ENCODE measurements at places on chromosomes 4 and X.
A peak's percentile ranks its signal among the peaks of the same experiment; 100 is the strongest.

GRCh38 chrX:128975745-128976144 is 547.5 kb downstream of the SMARCA1 start:
- no peak for DNase-seq

DNA sequence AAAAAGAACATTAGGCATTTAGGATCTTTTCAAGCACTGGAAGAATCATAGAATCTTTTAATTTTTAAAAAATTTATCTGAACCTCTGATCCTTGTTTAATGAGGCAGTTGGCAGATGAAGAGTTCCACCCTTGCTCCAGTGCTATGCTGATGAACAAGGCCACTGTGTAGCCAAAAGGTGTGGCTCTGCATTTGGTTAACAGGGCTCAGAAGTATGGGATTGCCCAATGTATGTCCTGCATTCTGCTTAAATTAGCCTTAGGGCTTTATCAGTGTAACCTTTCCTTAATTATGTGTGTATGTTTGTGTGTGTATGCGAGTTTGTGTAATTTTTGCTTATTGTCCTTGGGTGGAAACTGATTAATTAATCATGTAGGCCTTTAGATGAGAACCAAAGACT is 43.3 kb upstream of the PPM1K start:
- no peak for DNase-seq

- DNase-seq, result no peak
Measured at GRCh38 chr4:120062663-120063195, 3.9 kb downstream of the MAD2L1 start.

DNA sequence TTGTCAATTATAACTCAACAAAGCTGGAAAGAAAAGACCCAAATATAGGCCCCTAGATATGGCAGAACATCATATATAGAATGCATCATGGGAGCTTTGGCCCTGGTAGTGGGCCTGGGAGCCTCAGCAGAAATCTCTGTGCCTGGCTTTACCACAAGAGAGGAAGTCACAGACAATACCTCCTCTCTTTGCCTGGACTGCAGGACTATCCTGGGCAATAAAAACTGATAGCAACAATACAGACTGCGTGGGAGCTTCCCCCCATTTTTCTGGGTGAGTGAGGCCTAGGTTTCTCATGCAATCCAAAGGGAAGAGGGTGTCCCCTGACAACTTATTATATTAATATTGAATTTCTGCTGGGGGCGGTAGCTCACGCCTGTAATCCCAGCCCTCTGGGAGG is 64.0 kb upstream of the NFKB1 start:
- DNase-seq, result no peak

DNA sequence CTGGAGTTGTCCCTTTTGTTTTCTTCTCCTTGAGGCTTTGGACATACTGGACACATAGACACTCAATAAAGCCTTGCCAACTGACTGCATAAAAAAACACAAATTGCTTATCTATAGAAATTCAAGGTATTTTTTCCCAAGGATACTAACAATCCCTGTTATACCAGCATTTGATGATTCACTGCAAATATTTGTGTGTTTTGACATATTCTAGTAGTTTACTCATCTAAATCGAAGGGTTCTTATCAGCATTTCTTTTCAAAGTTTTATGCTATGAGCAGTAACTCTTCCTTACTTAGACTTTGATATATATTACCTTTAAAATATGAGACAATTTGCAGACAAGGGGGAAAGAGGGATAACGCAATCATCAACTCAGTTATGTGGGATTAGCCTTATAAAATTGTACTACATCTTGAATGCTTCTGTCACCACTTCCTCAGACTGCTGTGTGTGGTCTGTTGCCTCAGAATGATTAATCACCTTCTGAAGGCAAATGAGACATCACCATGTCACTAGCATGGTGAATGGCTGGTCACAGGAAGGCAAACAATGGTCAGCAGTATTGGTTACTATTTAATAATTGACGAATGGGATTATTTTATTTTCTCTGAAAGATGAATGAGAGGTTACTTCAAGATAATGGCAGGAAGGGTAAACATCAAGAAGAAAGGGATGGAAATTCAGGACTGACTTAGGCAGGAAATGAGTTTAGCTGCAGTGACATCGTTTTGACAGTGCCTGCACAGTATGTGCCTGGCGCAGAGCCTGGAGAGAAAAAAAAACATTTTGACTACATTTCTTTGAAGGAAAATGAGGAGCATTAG is 544.3 kb upstream of the CNKSR2 start:
- DNase-seq, result peak; percentile 0

DNA sequence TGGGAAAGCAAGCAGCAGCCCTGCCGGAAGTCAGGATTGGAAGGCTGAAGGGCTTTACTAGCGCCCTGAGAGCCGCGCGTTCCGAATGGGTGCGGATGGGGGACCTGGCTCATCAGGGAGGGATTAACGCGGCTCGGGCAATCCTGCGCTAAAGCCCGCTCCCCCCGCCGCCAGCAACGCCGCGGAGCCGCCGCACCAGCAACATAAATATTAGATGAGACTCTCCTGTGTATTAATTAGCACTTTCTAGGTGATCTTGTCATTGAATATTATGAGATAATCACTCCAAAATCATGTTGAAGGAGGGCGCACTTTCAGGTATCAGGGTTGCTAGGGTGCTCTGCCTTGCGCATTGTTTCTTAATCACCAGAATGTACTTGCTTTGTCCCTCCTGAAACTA is 357.2 kb upstream of the FAM241A start:
- DNase-seq, result no peak

GRCh38 chrX:11532291-11533078 is 133.2 kb downstream of the ARHGAP6 start:
- peak; percentile 40 for DNase-seq

DNA sequence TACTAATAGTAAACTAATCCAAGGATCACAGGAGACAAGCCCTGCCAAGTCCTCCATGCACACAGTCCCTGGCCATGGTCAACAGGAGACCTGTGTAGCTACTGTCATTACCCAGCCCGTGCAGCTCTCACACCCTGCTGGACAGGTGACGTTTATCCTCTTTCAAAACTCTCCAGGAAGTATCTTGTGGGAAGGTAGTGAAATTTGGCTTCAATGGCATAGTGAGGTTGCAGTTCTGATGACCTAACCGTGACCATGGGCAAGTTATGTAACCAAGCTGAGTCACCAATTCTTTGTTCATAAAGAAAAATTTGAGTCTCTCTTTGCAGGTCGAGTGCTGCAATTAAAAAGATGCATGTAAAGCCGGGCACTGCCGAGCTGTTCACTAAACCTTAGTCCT is 11.3 kb upstream of the SLC2A9 start:
- peak; percentile 61 for DNase-seq

DNA sequence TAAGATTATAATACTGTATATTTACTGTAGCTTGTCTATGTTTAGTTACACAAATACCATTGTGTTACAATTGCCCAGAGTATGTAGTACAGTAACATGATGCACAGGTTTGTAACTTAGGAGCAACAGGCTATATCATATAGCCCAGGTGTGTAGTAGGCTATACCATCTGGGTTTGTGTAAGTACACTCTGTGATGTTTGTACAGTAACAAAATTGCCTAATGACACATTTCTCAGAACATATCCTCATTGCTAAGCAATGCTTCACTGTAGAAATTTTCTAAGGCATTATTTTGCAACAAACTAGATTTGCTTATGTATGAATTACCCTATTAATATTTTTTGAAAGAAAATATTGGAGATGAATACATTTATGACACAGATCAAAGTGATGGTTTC is 1390.9 kb downstream of the C4orf33 start:
- DNase-seq, result no peak

DNA sequence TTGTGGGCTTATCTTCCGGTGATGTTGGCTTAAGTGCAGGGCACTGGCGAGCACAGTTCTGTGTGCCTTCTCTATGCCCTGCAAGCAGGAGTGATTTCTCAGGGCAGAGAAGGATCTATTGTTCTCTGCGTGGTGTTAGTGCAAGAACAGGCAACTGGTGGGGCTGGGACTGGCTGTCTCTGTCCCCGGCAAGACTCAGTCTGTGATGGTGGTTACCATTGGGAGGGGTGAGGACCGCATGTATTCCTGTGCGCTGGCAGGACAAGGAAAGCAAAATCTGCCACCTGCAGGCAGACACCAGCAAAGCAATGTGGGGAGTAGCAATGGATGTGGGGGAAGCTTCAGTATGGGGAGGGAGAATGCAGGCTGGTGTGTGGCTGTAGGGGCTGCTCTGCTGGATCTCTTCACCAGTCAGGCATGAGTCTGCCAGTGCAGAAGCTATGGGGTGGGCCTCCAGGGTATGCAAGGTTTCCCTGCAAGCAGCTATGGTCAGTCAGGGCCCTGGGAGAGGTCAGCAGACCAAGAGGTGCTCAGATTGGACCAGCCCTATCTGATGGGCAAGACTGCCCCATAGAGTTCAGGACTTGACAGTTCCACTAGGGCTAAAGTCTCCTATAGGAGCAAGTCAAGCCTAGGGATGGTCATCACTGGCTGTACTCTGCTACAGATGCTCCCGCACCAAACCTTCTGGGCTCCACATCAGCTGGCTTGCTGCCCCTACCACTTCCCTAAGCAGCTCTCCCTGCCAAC is 16.8 kb downstream of the PF4 start:
- DNase-seq, result peak; percentile 17

GRCh38 chr4:133081246-133081645 is 67.8 kb upstream of the PCDH10 start:
- no peak for DNase-seq

DNA sequence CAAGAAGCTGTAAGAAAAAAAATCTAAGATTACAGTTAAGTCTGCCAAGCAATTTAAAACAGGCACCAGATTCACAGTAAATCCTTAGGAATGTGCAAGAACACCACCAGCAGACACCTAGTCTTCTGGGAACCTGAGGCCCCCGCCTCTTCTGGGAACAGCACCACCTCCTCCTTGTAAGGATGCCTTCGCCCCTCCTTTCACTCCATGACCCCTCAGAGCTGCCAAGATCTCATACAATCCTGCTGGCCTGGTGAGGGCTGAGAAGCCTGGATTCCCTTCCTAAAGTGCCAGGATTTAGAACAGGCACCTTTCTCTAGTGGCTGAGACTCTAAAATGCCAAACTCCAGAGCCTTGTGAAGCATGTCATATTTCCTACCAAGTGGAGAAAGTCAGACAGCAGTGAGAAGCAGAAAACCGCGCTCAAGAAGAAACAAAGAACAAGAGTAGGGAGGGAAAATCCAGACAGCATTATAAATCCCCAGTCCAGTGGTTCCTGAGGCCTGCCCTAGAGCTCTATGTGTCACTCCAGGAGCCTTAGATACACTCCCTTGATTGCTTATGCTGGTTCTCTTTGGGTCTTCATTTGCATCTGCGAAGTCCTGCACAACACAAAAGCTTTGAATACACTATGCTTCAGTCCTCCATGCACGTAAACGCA is 166.4 kb downstream of the TSPAN5 start:
- peak; percentile 38 for DNase-seq

DNA sequence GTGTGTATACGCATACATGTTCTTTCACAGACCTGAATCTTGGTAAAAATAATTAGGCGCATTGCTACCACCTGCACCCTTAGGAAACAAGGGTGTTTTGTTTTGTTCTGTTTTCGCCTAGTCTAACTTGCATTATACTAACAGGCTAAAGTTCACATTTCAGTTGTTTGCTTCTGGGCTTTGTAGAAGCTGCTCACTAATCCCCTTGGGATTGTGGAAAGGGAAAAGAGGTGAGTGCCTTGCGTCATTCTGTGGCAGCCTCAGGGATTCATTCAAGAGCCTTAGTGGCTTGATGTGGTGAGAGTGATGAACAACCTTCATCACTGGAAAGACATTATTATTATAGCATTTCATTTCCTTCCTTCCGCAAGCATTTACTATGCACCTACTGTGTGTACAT is 331.1 kb downstream of the ADGRL3 start:
- no peak for DNase-seq

GRCh38 chr4:164508771-164509170 is 245.2 kb upstream of the SMIM31 start:
- DNase-seq, result no peak

DNA sequence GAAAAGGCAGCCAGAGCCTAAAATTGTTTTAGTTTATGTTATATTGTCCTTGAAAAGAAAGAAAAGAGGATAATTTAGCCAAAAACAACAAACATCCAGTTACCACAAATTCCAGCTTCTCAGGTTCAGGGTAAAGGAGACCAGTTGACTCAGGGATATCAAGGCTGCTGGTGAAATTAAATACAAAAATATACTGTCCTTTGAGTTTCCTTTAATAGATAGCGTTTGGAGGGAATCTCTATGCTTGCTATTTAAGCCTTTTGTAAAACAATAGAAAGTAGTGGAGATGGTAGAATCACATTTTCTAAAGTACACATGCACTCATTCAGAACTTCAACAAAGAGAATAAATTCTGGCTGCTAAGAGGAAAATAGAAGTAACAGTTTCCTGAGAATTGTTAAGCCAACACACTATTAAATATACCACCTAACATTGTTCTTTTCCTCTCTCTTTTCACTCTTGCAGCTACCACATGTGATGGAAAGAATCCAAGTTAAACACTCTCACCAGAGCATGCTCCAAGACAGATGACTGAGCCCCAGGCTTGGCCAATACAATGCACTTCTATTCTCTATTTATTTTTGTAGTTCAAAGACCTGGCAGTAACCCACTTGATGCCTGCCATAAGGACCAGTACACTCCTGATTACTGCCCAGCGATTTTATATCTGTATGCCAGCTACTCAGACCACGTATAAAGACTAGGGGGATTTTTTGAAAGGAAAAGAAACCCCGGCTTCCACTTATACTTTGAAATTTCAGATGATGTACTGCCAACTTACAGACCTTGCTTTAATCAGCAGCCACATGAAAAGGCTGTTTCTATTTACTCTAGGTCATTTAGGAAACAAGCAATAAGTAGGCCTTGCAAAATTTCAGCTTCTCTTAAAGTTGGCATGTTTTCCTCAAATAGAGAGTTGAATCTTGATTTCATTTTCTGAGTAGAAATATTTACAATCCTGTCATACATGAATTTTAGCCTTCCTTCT is 756.9 kb downstream of the FAT4 start:
- DNase-seq, result peak; percentile 42

DNA sequence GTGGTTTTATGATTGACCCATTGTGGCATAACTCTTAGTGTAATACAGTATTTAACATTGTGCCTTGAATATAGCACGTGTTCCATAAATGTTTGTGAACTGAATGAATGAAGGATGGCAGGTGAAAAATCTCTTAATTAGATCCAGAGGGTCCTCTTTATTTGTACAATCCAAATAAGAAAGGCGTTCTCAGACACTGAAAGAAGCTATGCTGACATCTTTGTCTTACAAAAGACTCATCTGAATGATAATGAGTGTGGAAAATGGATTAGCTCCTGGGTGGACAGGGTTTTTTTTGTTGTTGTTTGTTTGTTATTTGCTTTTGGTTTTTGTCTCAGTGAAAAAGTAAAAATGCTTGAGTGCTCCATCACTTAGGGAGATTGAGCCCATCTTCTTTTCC is 62.7 kb downstream of the NEUROG2 start:
- no peak for DNase-seq

GRCh38 chr4:188434643-188435042 is 295.4 kb downstream of the TRIML1 start:
- DNase-seq, result no peak

GRCh38 chr4:144699565-144699964 is 53.6 kb downstream of the HHIP start:
- peak; percentile 42 for DNase-seq

All from EL (cell line).